ENCODE measurements at places on chromosomes 13 and 19.

- no peak for DNase-seq
These were observed 574.5 kb downstream of the UQCRFS1 start for GRCh38 chr19:28638445-28638844.

DNA sequence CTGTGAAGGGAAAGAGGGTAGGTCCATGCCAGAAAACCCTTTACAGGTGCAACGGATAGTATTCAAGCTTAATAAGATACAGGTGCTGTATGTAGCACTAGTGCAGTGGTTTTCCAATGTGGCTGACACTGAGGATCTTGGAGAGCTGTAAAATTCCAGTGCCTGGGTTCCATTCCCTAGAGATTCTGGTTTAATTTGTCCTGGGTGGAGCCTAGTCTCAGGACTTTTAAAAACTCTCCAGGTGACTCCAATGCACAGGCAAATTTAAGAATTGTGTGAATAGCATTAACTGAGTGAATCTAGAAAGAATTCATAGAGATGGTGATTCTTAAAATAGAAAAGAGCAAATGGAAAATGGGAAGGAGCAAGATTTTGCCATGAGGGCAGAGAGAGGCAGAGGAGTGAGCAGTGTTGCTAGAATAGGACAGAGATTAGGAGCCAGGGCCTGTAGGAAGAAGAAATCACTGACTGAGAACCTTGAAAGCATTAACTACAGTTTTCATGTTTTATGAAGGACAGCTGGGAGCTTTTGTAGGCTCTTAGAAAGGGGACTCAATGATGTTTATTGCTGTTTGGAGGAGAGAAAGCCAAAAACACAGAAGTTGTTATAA lies 261.8 kb downstream of the DLEU7 start:
- no peak for DNase-seq

GRCh38 chr13:114102131-114102520 lies 30.3 kb downstream of the RASA3 start:
- no peak for DNase-seq

DNA sequence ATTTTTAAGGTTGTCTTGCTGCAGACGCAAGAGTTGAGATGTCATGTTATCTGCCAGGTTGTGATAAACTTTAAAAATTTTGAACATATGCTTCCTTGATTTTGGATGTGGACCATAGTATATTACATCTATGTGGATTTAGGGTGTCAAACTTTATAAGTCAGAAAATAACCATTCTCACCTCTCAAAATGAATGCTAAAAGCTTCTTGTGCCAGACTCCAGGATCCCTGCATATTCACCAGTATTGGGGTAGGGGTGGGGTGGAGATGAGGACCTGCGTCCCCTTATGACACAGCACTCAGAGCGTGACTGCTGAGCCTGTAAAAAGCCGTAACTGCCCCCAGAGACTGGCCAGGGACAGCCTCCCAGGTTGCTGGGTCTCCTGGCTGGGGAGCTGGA lies 524.4 kb downstream of the LMO7 start:
- DNase-seq, result no peak

DNA sequence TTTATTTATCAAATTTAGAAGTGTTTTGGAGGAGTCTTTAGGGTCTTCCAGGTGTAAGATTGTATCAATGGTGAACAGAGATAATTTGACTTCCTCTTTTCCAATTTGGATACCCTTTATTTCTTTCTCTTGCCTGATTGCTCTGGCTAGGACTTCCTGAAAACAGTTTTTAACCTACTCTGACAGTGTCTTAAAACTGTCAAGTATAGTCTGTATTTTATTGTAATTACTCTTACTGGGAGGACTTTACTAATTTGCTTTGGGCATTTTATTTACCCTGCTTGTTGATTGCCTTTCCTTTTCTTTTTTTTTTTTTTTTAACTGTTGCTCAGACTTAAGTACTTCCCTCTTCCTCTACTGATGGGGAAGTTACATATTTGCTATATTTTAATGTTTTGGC lies 81.3 kb downstream of the URI1 start:
- no peak for DNase-seq

- DNase-seq, result peak; percentile 50
These were observed 10.4 kb downstream of the SBK2 start for GRCh38 chr19:55526216-55527196.

DNA sequence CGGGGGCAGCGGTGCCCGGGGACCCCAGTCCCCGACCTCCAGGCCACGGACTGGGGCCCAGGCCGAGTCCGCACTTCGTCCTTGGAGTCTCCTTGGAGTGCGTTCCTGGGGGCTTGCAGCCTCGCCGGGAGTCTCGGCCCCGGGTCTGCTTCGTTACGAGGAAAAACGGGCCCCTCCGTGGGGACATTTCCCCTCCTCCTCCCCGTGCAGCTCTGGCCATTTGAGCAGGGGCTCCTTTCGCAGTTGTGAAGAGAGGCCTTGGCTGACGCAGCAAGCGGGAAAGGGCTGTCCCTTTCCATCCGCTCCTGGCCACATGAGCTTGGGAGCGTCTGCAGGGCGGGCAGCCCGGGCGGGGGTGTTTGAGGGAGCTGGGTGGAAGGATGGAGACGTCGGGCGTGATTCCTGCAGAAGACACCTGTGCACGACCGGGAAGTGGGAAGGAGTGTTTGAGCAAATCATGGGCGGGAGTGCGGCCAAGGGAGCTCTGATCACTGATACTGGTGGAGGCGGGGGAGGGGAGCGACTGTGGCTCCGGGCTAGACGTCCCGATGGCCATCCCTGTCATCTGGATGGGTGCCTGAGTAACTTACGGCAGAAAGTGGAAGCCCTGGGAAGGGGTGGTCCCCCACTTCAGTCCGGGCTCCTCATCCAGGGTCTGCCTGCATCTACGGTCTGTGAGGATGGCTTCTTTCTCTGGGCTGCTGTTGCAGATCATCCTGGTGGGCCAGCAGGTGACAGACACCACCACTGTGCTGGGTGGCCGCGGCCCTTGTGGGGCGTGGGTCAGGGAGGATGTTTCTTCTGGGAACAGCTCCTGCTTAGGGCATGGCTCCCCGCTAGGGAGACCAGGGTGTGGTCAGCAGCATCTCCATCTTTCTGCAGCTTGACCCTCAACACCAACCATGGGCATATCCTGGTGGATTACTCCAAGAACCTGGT lies 736 bp downstream of the GPI start:
- DNase-seq, result no peak

DNA sequence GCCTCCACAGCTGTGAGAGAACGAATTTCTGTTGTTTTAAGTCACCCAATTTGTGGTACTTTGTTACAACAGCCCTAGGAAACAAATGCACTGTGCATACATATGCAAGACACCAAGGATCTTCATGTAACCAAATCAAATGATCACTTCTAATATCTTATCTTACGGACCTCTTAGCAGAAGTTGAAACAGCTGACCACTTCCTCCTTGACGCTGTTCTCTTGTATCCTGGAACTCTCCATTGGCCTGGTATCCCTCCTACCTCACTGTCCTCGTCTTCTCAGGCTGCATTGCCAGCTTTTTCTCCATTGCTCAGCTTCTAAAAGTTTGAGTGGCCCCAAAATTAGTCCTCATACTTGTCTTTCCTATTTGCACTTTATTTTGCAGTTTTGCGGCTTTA lies 200.4 kb downstream of the DLEU7 start:
- no peak for DNase-seq

GRCh38 chr19:5623397-5624017 lies 624 bp downstream of the SAFB start:
- no peak for DNase-seq

GRCh38 chr13:110648848-110649421 lies 33.6 kb downstream of the NAXD start:
- DNase-seq, result no peak

DNA sequence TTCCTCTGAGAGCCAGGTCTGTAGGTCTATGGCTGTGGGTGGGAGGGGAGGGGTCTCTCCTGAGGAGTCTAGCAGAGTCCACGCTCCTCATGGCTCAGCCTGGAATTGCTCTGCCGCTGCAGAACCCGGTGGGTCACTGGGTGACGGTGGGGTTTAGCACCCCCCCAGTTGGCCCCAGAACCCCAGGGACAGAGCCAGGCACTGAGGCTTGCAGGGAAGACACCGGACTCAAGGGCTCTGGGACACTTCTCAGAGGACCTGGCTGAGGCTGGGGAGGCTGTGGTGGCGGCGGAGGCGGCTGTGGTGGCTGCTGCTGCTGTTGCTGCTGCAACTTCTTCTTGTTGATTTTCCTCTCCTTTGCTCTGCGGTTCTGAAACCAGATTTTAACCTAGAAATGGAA lies 6.1 kb downstream of the CDX2 start:
- DNase-seq, result no peak

DNA sequence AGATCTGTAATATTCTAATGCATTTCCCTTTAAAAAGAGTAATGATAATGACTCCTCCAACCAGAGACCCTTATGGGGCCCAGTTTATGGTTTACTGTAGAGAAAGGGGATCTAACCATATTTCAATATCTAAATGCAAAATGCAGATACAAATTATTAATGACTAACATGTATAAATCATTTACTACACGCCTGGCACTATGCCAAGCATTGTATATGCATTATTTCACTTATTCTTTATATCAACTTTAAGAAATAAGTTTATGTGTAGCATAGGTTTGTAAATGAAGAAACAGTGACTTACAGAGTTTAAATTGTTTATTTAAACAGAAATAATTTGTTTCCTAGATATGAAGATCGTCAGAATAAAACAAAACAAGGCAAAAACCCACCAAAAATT lies 86.2 kb upstream of the SCEL start:
- DNase-seq, result no peak

GRCh38 chr13:32041429-32041828 lies 9.9 kb downstream of the FRY start:
- no peak for DNase-seq

DNA sequence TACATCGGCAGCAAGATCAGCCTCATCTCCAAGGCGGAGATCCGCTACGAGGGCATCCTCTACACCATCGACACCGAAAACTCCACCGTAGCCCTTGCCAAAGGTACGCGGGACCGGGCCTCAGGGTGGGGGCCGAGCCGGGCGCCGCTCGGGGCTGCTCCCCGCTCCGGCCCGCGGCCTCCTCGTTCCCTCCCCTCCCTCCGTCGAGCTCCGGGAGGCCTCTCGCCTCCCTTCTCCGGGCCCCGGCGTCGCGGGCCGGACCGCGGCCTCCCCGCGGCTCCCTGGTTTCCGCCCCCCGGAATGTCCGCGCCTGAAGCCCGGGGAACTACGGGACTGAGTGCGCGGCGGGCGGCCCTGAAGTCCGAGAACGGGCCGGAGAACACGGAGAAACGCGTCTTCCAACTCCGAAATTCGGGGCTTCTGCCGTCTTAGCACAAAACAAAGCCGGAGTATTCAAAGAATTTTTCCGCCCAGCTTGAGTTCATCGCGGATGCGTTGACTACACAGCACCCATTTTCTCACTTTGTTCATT lies 423 bp downstream of the LSM14A start:
- DNase-seq, result no peak

DNA sequence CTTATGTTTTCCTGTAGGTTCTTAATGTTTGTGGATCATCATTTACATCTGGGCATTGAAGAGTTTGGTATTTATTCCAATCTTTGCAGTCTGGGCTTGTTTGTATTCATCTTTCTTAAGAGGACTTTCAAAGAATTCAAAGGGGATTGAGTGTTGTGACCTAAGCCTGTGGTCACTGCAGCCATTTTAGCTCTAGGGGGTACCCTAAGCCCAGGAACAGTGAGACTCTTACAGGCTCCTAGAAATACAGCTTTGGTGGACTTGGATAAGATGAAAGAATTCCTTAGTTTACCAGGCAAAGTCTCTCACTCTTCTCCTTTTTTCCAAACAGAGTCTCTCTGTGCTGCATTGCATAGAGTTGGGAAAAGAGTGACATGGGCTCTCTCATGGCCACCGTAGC lies 2539.0 kb upstream of the PCDH20 start:
- no peak for DNase-seq

DNA sequence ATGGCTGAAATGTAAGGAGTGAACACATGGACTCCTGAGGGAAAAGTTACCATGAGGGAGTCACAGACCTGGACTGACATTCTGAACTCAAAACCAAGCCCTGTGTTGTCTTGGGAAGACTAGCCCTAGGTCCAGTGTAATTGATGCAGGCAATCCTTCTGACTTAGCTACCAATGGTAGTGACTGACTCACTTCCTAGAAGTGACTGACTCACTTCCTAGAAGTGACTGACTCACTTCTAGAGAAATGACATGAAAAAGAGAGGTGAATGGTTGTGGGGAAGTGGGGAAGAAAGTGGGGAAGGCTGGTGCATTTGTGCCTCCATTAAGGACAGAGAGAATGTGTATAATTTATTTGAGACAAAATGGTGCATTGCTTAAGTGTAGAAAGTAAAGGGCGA lies 49.9 kb downstream of the EDNRB start:
- DNase-seq, result peak; percentile 2

GRCh38 chr13:83423861-83424260 lies 458.4 kb downstream of the SLITRK1 start:
- no peak for DNase-seq

- DNase-seq, result no peak
These were observed 950 bp downstream of the IGSF23 start for GRCh38 chr19:44614313-44614712.

- no peak for DNase-seq
These were observed 89.9 kb downstream of the MZT1 start for GRCh38 chr13:72637561-72637960.

DNA sequence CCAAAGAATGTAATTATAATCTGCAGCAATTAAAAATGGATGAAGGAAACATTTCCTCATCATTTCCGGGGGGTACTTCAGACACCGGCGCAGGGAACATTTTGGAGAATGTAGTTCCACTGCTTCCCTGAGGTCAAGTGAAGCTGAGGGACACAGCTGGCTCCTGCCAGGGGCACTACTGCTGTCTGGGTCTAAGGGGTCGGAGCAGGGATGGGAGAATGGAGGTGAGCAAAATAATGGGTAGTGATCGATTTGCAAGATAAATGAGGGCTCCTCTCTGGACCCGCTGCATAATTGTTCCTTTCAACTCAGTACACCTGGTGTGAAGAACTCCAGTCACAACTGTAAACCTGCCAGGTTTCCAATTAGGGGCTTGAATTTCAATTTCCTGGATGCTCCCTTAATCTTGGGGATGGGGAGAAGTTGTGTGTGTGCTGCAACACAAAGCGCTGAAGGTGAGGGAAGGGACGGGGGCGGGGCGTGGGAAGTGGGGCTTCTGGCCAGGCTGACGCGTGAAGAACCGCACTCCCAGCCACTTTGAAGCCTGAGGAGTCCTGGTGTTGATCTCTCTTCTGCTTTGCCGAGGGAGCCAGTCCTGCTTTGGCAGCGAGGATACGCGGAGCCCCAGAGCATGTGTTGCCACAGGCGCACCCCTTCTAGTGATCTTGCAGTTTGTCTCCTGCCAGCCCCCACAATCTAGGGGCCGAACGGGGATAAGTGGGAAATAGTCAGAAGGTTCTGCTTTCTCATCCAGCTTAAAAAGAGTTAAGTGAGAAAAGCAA lies 57.9 kb upstream of the PCDH8 start:
- no peak for DNase-seq

- no peak for DNase-seq
These were observed 348.2 kb downstream of the KCTD12 start for GRCh38 chr13:76538004-76538403.

GRCh38 chr19:42081584-42082203 lies 5.7 kb downstream of the ZNF574 start:
- DNase-seq, result peak; percentile 43

DNA sequence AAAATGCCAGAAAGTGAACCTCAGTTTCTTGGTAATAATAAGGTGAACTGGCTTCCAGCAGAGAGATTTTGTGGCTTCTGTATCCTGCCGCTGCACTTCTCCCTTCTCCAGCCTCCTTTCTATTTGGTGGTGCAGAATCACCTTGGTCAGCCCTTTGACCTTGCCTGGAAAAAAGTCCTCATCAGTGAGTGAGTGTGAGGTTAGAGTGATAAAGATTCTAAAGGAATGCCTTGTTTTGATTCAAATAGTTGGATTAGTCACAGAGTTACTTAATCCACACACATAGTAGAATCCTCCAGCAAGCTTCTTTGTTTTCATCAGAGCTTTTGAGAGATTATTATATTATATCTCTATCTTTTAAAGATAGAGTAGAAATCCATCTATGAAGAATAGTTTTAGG lies 140.9 kb downstream of the KCNRG start:
- DNase-seq, result peak; percentile 69
